ENCODE measurements at places on chromosomes 1 and 21.
A peak's percentile ranks its signal among the peaks of the same experiment; 100 is the strongest.

- no peak for DNase-seq
These were observed 48.9 kb upstream of the SAMSN1 start for GRCh38 chr21:14594967-14595366.

- no peak for DNase-seq
These were observed 6.3 kb upstream of the CHI3L2 start for GRCh38 chr1:111221276-111221632.

GRCh38 chr1:206846487-206846886 is 18.9 kb upstream of the IL20 start:
- DNase-seq = no peak

GRCh38 chr1:183483224-183483623 is 10.9 kb downstream of the SMG7 start:
- DNase-seq = no peak

GRCh38 chr1:9652379-9653209 is 1.1 kb downstream of the PIK3CD start:
- peak; percentile 18 for DNase-seq
